ENCODE measurements at places on chromosomes 7 and 10.

DNA sequence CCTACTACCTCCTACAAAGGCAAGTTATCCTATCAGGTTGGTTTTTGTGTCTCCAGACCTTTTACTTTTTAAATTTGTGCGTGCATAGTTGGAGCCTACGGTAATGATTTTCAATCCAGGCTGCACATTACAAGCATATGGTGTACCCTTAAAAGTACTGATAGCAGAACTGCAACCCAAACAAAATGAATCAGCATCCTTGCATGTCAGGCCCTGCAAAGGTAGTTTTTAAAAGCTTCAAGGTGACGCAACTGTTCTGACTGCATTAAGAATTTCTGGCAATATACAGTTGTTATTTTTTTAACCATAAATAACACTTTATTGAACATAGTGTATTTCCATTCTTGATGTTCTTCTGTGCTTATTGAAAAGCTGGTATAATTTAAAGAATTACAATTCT lies 28.9 kb downstream of the GNAT3 start:
- DNase-seq = no peak

DNA sequence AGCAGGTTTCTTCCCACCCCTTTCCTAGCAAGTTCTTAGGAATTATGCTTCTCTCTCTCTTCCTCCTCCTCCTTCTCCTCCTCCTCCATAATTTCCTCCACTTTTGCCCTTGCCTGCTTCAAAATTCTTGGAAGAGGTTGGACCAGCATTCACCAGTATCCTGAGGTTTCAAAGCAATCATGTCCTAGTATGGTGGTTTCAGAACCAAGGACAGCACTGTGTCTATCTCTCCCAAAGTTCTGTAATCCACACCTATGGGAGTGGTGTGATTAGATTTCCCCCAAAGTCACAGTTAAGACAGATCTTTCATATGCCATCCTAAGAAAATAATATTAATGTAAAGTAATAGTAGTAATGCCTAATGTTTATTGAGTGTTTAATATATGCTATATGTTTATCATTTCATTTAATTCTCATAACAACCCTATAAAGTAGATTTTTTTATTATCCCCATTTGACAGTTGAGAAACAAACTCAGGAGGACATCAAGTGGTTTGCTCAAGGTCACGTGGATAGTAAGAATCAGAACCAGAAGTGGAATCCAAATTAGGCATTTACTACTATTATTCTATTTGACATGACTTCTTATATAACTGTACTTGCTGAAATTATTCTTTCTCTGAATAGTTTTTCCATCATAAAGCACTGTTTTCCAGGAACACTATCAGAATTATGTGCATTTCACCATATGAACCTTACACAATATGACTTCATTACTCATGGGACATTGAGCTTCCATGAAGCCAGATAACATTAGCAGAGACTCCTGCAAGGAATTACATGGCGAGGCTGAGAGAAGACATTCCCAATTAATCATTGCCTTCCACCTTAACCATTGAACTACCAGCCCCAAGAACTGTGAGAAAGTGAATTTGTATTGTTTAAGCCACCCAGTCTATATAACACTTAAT lies 91.4 kb downstream of the IPMK start:
- DNase-seq = no peak

GRCh38 chr10:108690530-108690929 lies 1232.8 kb downstream of the XPNPEP1 start:
- DNase-seq = no peak

- DNase-seq = no peak
These were observed 112.5 kb downstream of the SVIL start for GRCh38 chr10:29522061-29522855.

- DNase-seq = no peak
These were observed 34.0 kb downstream of the LRMDA start for GRCh38 chr10:75465450-75465827.

DNA sequence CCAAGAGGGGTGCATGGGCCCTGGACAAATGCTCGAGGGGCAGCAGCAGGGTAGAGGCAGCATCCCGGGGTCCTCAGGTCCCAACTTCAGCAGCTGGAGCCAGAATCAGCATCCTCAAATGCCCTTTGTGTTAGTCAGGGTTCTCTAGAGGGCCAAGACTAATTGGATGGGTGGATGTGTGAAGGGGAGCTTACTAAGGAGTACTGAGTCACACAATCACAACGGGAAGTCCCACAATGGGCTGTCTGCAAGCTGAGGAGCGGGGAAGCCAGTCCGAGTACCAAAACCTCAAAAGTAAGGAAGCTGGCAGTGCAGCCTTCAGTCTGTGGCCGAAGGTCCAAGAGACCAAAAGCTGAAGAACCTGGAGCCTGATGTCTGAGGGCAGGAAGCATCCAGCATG lies 162.9 kb upstream of the TCERG1L start:
- DNase-seq = no peak
